ENCODE measurements at places on chromosomes 5 and 9.

DNA sequence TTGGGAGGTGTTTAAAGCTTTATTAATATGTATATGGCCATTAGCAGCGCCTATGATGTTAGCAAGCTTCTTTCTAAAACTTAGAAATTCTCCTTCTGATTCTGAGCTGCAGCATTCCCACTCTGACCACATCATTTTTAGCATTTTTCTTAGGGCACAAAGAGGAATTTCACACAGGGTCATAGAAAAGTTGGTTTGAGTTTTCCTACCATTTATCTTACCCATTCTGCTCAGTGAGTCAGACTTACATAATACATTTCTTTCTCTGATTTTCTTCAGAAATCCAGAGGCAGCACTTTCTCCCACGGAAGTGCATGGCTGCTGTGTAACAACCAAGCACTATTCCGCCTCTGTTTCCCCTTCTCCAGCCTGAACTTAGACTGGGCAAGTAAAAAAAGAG is 246.6 kb downstream of the ARL15 start:
- DNase-seq, result no peak

DNA sequence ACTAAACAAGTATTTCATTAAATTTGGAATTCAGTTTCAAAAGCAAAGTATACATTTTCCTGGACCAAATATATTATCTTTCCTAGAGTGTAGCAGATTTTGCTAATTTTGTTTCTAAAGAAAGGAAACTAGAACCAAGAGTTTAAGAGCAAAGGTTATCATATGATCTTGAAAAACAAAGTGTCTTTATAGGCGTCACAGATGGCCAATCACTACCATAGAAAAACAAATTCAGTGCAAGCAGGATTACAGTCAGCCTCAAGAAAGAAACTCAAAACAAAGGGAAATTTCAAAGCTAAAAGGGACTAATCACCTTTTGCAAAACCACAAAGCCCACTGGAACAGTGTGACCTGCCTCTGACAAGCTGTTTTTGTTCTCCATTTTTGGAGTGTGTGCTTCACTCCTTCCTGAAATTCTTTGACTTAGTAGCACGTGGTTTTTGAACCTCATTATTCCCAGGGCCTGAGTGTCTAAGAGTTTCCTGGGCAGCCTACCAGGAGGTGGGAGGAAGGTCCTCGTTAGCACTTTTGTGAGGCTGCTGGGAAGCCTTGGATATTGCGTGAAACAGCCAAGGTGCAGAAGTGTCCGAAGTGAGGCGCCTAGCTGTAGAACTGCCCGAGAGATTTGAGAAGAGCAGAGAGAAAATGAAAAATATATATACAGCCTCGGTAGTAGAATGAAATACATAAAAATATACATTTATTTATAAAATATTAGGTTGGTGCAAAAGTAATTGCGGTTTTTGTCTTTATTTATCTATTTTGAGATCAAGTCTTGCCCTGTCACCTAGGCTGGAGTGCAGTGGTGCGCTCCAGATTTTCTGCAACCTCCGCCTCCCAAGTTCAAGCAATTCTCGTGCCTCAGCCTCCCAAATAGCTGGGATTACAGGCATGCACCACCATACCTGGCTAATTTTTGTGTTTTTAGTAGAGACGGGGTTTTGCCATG is 246.1 kb downstream of the MARCHF11 start:
- no peak for DNase-seq

GRCh38 chr9:111148052-111149017 is 110.1 kb upstream of the LPAR1 start:
- DNase-seq, result no peak

DNA sequence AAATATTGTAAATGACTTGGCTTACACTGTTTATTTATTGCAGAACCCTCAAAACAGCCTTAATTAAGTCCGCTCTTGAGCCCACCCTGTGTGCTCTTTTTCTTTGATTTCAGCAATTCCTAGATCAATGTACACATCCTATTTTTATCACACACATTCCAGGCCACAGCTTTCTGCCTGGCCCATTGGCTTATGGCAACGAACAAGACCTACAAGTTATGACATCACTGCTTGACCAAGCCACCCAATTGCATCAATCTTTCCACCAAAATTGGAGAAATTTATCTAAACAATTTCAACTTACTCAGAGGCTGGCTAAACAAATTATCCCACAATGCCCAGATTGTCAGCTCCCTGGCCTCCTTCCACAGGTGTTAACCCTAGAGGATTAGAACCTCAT is 158.4 kb downstream of the CPLANE1 start:
- DNase-seq, result no peak

- no peak for DNase-seq
These were observed 8.2 kb downstream of the SLC45A2 start for GRCh38 chr5:33976307-33976706.

GRCh38 chr5:142782976-142783530 is 12.9 kb downstream of the ARHGAP26 start:
- DNase-seq, result no peak

GRCh38 chr9:22141908-22142307 is 132.8 kb upstream of the CDKN2B start:
- DNase-seq, result no peak

DNA sequence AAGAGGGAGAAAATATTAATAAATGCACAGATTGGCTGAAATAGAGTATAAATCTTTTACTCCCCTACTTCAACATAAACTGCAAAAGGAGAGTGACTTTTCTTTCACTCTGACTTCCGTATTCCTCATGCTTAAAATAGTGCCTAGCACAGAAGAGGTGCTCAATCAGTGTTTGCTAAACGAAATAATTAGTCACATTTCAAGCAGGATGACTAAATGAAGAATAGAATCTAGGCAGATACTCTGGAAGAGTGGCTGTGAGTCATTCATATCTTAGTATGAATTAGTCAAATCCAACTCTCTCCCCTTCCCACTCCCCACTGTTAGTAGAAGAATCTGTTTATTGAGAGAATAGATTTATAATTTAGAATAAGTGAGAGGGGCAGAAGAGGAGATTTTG is 4.8 kb downstream of the CD274 start:
- DNase-seq, result no peak

DNA sequence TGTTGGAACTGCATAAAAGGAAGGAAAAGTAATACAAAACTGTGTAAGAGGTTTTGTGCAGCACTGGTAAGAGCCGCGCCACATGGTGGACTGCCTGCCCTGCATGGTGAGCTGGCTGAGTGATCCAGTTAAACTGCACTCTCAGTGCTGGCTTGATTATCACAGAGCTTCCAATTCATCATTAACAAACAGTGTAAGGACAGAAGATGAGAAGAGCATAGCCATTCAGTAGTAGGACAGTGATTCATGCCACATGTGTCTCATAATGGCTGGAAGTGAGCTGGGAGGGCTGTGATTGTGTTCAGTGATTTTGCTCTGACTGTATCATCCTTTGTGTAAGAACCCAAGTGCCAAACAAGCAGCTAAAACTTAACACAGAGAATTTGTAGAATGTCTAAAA is 14.1 kb downstream of the ASPN start:
- no peak for DNase-seq

- DNase-seq, result no peak
These were observed 26.6 kb downstream of the MLANA start for GRCh38 chr9:5917273-5917672.

- no peak for DNase-seq
These were observed 43.6 kb upstream of the CLINT1 start for GRCh38 chr5:157902449-157903116.

GRCh38 chr9:21395778-21396717 is 10.8 kb upstream of the IFNA2 start:
- no peak for DNase-seq

- DNase-seq, result no peak
These were observed 7.4 kb downstream of the WHRN start for GRCh38 chr9:114497727-114498382.

DNA sequence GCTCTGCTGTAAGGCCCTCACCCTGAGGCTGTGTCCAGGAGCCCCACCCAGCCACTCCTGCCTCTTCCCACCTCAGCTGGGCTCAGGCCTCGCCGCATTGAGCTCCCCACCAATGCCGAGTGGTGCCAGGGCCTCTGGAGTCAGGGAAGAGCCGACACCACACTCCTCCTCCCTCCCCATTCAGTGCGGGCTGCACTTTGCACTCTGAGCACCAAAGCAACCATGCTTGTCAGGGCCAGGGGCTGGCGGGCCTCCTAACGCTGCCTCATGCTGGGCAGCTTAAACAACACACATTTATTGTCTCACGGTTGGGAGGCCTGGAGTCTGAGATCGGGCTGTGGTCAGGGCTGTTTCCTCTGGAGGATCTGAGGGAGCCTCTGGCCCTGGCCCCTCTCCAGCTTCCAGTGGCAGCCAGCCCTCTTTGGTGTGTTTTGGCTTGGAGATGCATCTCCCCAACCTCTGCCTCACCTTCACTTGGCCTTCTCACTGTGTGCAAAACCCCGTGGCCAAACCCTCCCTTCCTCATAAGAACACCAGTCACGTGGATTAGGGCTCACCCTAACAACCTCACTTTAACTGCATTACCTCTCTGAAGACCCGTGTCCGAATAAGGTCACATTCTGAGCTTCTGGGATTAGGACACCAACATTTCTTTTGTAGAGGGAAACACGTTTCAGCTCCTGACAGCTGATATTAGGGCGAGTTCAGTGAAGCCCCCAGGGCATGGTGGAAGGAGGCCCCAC is 157.8 kb downstream of the MED10 start:
- no peak for DNase-seq

GRCh38 chr9:94031946-94032345 is 52.3 kb upstream of the PTPDC1 start:
- DNase-seq, result no peak

DNA sequence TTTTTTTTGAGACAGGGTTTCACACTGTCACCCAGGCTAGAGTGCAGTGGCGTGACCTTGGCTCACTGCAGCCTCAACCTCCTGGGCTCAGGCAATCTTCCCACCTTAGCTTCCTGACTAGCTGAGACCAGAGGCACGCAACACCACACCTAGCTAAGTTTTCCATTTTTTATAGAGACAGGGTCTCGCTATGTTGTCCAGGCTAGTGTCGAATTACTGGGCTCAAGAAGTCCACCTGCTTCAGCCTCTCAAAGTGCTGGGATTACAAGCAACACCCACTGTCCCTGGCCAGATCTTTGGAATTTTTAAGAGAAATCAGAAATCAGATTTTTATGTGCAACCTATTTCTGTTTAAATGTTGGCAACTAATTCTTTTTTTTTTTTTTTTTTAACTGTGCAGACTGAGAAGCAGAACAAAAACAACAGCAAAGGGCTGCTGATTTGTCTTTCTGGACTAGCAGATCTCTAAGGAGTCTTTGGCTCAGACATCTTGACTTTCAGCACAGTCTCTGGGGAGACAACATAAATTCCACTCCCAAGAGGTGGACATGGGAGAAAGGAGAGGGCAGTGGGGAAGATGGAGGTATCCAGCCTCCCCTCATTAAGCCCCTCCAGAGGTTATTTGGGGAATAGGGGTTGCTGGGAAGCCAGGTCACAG is 54.4 kb upstream of the FABP6 start:
- DNase-seq, result no peak

- DNase-seq, result no peak
These were observed 70.5 kb downstream of the ST8SIA4 start for GRCh38 chr5:100832252-100833230.

DNA sequence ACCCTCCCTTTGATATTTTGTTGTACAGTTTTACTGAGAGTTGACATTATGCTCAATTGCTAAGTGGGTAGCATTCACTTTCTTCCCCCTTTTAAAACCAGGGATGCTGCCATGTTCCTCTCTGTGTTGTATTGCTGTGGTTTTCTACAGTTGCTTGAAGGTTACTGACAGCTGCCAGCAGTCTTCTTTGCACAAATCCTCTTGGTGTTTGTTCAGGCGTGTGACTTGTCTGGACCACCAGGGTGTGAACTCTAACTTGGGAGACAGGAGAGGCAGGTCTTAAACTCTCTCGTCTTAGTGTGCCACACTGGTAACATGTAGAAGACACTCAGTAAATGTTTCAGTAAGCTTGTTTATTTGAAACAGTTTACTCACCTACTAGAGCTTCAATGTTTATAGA is 25.1 kb downstream of the SLC44A1 start:
- DNase-seq, result no peak

DNA sequence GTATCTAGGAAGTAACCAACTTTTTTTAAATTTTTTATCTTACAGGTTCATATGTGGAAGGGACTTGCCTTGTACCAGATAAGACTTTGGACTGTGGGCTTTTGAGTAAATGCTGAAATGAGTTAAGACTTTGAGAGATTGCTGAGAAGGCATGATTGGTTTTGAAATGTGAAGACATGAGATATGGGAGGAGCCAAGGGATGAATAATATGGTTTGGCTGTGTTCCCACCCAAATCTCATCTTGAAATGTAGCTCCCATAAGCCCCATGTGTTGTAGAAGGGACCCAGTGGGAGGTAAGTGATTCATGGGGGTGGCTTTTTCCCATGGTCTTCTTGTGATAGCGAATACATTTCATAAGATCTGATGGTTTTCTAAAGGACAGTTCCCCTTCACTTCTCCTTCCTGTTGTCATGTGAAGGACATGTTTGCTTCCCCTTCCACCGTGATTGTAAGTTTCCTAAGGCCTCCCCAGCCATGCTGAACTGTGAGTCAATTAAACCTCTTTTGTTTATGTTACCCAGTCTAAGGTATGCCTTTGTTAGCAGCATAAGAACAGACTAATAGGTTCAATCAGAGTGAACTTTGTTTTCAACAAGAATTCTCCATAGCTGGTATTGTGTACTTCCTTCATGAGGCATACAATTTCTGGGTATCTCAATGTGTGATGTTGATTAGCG is 535.6 kb upstream of the MEF2C start:
- no peak for DNase-seq

GRCh38 chr9:133609311-133610098 is at the start of gene FAM163B:
TSS of gene FAM163B (minus strand) at chr9:133609389. CDS start at chr9:133580223, 29,166 bp downstream.
- peak; percentile 18 for DNase-seq

DNA sequence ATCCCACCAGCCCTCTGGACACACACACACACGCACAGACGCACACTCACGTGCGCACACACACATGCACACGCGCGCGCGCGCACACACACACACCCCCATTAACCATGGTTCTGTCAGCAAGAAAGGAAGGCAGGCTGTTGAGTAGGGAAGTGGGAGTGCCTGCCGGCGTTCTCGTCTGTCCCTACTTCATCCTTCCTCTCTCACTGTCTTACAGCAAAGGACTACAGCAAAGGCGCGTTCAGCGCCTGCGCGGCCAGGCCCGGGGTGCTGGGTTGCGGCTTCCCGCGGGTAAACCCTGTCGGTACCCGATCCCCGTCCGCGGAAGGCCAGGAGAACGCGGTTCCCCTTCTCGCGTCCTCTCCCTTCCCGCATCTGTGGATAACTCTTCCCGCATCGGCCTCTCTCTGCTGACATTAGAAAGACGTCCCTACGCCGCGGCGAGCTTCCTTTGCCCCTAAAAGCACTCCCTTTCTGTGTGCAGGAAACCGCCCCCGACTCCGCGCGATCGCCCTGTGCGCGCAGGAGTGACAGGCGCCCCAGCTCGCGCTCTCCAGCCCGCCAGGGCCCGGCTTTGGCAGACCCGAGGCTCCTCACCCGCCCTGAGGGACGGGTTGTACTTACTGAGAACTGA is 219.2 kb downstream of the AGTPBP1 start:
- DNase-seq, result peak; percentile 4

DNA sequence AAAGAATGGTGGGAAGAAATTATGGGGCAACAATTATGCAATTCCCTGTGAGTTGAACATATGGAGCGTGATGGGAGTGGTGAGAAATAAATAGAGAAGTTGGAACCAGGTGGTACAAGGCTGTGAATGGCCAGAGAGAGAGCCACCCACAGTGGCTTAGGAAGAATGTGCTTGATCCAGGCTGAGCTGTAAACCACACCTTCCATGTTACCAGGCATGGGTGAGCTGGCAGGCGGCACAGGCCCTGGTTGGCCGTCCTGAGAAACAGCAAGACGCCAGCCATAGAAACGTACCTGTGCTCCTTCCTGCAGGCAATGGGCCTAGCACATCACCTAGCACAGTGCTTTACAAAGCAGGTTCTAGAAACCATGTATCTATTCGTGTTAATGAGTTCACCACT is 74.3 kb downstream of the EPB41L4B start:
- no peak for DNase-seq

- no peak for DNase-seq
These were observed 11.6 kb upstream of the SLC6A7 start for GRCh38 chr5:150178262-150178661.
